Aorta (tissue), 5 donors: ENCODE measurements at places on chromosomes 11 and 22. TPM values are rescaled to one million over a fixed set of nuclear protein-coding genes. Genes with fewer than 3 reads are reported as not detected.

GRCh38 chr11:69489746-69490365, 8.4 kb downstream of the LINC01488 start:
- H3K4me3 ChIP-seq, result no peak overlapping the region
- no peaks in the 10 kb centered on the region for H3K27me3 ChIP-seq
- peak; percentile 33 for DNase-seq
- no peaks in the 10 kb centered on the region for H3K4me1 ChIP-seq
- H3K27ac ChIP-seq, result no peak overlapping the region
- H3K36me3 ChIP-seq, result no peaks in the 10 kb centered on the region

- peak; percentile 66 for DNase-seq
- no peaks in the 10 kb centered on the region for H3K4me1 ChIP-seq
- H3K27me3 ChIP-seq, result no peaks in the 10 kb centered on the region
- H3K27ac ChIP-seq, result no peak overlapping the region
- H3K4me3 ChIP-seq, result no peak overlapping the region
Measured at GRCh38 chr22:39117585-39118191, 20.6 kb downstream of the APOBEC3H start.

GRCh38 chr11:133526790-133527189, 5.5 kb downstream of the OPCML start:
- no peak overlapping the region for H3K4me3 ChIP-seq
- H3K4me1 ChIP-seq, result no peaks in the 10 kb centered on the region
- H3K27me3 ChIP-seq, result no peaks in the 10 kb centered on the region
- no peak overlapping the region for H3K27ac ChIP-seq

Gene SCUBE2
- total RNA-seq, result 2.8 TPM

Gene TECTA
- 0.75 TPM for total RNA-seq

Gene SBF2
- total RNA-seq, result 76.8 TPM
